Left renal pelvis (tissue), 4 donors: ENCODE measurements at places on chromosomes 6 and 20. TPM values are rescaled to one million over a fixed set of nuclear protein-coding genes. Genes with fewer than 3 reads are reported as not detected.

The TP53INP2 gene
- polyA plus RNA-seq = 16.2 TPM

The ERVFRD-1 gene
- polyA plus RNA-seq = 0.33 TPM

The WFDC12 gene
- not detected for polyA plus RNA-seq

The SIRPD gene
- polyA plus RNA-seq = not detected

The WRNIP1 gene
- 62.3 TPM for polyA plus RNA-seq

The ADRM1 gene
- polyA plus RNA-seq = 38.6 TPM

The PLG gene
- 10.6 TPM for polyA plus RNA-seq

The GSTA3 gene
- 2.0 TPM for polyA plus RNA-seq

The KIF6 gene
- polyA plus RNA-seq = 5.5 TPM

The IL20RA gene
- 0.63 TPM for polyA plus RNA-seq

The GRM4 gene
- polyA plus RNA-seq = 0.49 TPM
